ENCODE measurements at places on chromosomes 16 and 17. TPM values are rescaled to one million over a fixed set of nuclear protein-coding genes. Genes with fewer than 3 reads are reported as not detected.

DNA sequence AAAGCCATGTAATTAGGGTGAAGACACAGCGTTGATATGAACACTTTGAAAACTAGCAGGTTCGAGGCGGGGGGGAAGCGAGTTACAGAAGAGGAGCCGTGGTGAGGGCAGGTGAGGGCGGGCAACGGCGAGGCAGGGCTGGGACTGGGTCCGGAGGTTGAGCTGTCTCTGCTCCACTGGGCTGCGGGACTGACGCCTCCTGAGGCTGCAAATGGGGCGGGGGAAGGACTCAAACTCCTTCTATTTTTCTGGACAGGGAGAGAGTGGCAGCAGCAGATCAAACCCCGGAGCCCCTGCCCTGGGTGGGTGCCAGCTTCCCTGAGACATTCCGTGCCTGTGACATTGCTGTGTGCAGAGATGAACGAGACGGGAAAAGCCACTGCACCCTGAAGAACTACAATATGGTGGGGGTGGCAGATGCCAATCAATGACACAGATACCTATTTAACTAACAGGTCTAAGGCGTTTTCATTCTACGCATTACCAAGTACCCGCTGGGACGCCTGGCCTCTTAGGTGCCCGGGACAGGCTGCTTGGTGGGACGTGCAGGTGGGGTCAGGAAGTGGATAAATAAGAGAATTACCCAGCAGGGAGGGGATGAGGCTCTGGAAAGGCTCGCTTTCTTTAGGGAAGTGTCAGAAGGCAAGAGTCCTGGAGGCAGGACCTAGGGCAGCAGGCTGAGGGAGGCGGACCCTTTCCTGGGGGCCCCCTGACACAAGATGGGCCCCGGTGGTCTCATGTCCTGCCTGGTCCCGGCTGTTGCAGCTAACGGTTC, 30.4 kb downstream of the RPH3AL start:
- H3K27me3 ChIP-seq, result no peaks in the 10 kb centered on the region
- H3K27ac ChIP-seq, result no peak overlapping the region
- DNase-seq, result no peak

DNA sequence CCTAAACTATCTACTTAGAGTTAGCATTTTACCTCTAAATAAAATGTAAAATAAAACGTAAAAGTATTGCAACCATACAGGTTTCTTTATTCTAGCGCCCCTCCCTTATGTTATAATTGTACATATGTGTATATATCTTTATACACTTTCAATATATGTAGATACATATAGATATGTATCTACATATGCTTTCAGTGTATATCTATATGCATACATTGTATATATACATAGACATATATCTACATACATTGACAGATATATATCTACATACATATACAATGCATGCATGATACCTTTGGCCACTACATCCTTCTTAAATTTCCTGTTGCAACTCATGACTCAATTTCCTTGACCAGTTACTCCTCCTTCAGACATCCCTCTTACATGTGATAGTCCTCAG, 16.7 kb downstream of the BPTF start:
- no peaks in the 10 kb centered on the region for H3K27me3 ChIP-seq
- H3K27ac ChIP-seq, result no peak overlapping the region
- H3K4me3 ChIP-seq, result no peak overlapping the region
- no peaks in the 10 kb centered on the region for H3K36me3 ChIP-seq

DNA sequence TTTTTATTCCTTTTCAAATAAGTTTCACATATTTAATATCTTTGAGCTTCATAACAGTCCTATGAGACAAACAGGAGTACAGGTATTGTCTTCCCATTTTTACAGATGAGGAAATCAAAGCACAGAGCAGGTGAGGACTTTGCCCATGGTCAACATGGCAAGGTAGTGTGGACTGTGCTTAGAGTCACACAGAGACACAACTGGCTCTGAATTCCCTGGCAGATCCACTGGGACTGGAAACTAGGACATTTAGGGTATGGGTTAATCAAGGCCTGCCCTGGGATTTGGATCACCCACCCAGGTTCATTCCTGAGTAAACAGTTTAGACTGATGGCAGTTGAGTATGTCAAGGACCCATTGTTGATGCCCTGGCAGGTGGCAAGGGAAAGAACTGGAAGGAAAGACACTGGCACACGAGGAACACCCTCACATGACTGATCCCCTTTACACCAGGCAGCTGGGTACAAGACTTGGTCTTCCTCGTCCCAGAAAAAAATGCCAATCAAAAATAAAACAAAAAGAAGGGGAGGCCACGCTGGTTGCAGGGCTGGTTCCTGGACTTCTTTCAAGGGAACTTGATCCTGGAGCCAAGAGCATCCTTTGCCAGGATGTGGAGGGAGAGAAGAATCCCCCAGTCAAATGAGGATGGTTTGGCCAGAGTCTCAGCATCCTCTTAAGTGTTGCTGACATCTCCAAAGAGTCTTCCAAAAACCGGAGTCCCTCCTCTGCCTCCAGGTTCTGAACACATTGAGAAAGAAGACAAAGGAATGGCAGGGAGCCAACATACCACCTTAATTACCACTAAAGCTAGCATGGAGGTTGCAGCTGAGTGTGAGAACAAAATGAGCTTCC, 34.9 kb downstream of the CHD9 start:
- no peak for DNase-seq
- H3K4me3 ChIP-seq, result peak overlapping the region; percentile 87
- no peaks in the 10 kb centered on the region for H3K27me3 ChIP-seq

DNA sequence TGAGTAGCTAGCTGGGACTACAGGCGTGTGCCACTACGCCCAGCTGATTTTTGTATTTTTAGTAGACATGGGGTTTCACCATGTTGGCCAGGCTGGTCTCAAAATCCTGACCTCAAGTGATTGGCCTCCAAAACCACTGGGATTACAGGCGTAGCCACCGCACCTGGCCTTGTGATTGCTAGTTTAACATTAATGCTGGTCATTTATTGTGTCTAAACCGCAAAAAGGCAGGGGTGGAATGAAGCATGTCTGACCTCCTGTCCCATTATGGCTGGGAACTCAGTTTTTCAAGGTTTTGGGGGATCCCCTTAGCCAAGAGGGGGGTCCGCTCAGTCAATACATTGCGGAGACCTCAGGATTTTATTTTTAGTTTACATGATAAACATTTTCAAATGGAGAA, 10.7 kb upstream of the CNGB1 start:
- H3K4me3 ChIP-seq, result no peak overlapping the region
- no peak for DNase-seq
- no peaks in the 10 kb centered on the region for H3K36me3 ChIP-seq
- no peak overlapping the region for H3K27ac ChIP-seq
- peaks cover 25% of the 10 kb centered on the region for H3K27me3 ChIP-seq

GRCh38 chr17:37488009-37488604, 1.6 kb upstream of the DUSP14 start:
- no peak overlapping the region for H3K27ac ChIP-seq
- no peaks in the 10 kb centered on the region for H3K36me3 ChIP-seq
- no peaks in the 10 kb centered on the region for H3K27me3 ChIP-seq

GRCh38 chr17:14815079-14815478, 450.0 kb downstream of the PMP22 start:
- no peaks in the 10 kb centered on the region for H3K36me3 ChIP-seq
- H3K27me3 ChIP-seq, result peaks cover 25% of the 10 kb centered on the region
- no peak overlapping the region for H3K27ac ChIP-seq
- no peak for DNase-seq
- H3K4me1 ChIP-seq, result no peaks in the 10 kb centered on the region
- H3K4me3 ChIP-seq, result no peak overlapping the region

Gene FN3K
- polyA plus RNA-seq, result not detected

DNA sequence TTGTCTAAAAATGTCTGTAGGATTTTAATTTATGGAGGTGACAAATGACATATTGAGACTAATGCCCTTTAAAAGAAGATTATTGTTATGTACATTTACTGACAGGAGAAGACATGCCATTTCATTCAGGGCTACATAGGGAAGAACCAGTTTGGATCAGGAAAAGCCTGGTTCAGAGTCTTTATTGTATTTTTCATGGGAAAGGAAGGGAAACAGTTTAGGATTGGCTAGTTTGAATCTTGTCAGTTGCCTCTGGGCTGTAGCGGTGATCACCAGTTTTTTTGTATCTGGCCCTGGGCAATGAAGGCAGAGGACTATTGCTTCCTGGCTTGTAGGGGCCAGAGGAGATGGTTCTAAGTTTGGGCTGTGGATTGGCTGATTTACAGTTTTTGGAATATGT, 31.8 kb downstream of the NSRP1 start:
- no peak overlapping the region for H3K27ac ChIP-seq
- no peak for DNase-seq
- H3K4me3 ChIP-seq, result no peak overlapping the region
- peaks cover 16% of the 10 kb centered on the region for H3K36me3 ChIP-seq
- peaks cover 22% of the 10 kb centered on the region for H3K4me1 ChIP-seq

Gene TP53TG3D
- polyA plus RNA-seq, result 1.1 TPM

Gene ABCA10
- polyA plus RNA-seq, result not detected

- peak overlapping the region; percentile 99 for H3K27ac ChIP-seq
- H3K36me3 ChIP-seq, result peaks cover 35% of the 10 kb centered on the region
- no peaks in the 10 kb centered on the region for H3K27me3 ChIP-seq
- peaks cover 46% of the 10 kb centered on the region for H3K4me1 ChIP-seq
- no peak for DNase-seq
- H3K4me3 ChIP-seq, result no peak overlapping the region
Measured at GRCh38 chr16:27445502-27446175, 43.7 kb downstream of the IL21R start.

GRCh38 chr16:2095315-2095853, 40.3 kb downstream of the PKD1 start:
- no peaks in the 10 kb centered on the region for H3K36me3 ChIP-seq
- H3K27ac ChIP-seq, result no peak overlapping the region
- DNase-seq, result no peak
- no peaks in the 10 kb centered on the region for H3K27me3 ChIP-seq
- H3K4me3 ChIP-seq, result no peak overlapping the region

- no peak overlapping the region for H3K4me3 ChIP-seq
- no peak overlapping the region for H3K27ac ChIP-seq
- peaks cover under 1% of the 10 kb centered on the region for H3K27me3 ChIP-seq
- no peaks in the 10 kb centered on the region for H3K4me1 ChIP-seq
Measured at GRCh38 chr16:80150978-80151721, 389.6 kb upstream of the DYNLRB2 start.

Gene CD79B
- polyA plus RNA-seq, result 2,851 TPM

Gene NPIPA5
- 1.0 TPM for polyA plus RNA-seq

DNA sequence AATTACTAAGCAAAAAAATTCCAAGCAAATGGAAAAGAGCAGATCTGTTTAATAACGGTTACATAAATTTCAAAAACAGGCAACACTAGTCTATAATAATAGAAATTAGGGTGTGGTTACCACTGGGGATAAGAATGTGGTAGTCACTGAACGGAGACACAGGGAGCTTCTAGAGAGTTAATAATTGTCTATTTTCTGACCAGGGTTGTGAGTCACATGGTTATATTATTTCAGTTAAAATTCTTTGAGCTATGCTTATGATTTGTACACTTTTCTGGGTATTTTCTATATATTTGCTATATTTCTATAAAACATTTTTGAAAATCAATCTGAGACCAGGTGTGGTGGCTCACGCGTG, 433.9 kb upstream of the MAF start:
- H3K36me3 ChIP-seq, result no peaks in the 10 kb centered on the region
- DNase-seq, result no peak
- peaks cover under 1% of the 10 kb centered on the region for H3K27me3 ChIP-seq
- no peaks in the 10 kb centered on the region for H3K4me1 ChIP-seq

DNA sequence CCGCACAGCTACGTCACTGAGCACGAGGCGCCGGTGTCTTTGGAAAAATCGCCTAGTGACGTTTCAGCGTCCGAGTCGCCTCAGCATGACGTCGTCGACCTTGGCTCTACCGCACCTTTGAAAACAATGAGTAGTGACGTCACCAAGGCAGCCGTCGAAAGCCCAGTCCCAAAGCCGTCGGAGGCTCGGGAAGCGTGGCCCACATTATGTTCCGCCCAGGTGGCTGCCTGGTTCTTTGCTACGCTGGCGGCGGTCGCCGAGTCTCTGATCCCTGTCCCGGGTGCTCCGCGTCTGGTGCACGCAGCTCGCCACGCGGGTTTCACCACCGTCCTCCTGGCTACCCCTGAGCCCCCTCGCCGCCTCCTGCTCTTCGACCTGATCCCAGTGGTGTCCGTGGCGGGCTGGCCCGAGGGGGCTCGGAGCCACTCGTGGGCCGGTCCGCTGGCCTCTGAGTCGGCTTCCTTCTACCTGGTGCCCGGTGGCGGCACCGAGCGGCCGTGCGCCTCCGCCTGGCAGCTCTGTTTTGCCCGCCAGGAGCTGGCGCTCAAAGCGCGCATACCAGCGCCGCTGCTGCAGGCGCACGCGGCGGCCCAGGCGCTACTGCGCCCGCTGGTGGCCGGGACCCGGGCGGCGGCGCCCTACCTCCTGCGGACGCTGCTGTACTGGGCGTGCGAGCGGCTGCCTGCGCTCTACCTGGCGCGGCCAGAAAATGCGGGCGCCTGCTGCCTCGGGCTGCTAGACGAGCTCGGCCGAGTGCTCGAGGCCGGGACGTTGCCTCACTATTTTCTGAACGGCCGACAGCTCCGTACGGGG, 1.5 kb downstream of the TMEM102 start:
- H3K36me3 ChIP-seq, result peaks cover 23% of the 10 kb centered on the region
- H3K27ac ChIP-seq, result peak overlapping the region; percentile 95
- DNase-seq, result peak; percentile 77
- H3K4me1 ChIP-seq, result peaks cover 55% of the 10 kb centered on the region

Gene SYT17
- polyA plus RNA-seq, result 23.6 TPM

DNA sequence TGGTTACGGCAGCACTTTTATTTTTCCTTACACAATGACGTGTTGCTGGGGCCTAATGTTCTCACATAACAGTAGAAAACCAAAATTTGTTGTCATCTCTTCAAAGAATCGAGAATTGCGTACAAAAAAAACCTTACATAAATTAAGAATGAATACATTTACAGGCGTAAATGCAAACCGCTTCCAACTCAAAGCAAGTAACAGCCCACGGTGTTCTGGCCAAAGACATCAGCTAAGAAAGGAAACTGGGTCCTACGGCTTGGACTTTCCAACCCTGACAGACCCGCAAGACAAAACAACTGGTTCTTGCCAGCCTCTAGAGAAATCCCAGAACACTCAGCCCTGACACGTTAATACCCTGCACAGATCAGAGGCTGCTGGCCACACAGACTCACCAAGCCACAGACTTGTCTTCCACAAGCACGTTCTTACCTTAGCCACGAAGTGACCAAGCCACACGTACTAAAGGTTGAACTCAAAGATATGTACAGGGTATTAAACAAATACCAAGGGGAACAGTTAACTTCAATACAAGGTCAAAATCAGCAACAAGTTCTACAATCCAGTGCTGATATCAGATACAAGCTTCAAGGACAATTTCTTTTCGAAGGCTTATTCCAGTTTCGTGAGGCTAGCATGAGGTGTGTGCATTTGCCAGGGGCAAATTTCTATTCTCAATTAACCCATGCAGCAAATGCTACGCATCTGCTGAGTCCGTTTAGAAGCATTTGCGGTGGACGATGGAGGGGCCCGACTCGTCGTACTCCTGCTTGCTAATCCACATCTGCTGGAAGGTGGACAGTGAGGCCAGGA, 2.4 kb downstream of the ACTG1 start:
- DNase-seq, result no peak
- peak overlapping the region; percentile 98 for H3K27ac ChIP-seq
- H3K4me3 ChIP-seq, result peak overlapping the region; percentile 99
- H3K4me1 ChIP-seq, result peaks cover 42% of the 10 kb centered on the region

- no peak overlapping the region for H3K4me3 ChIP-seq
- peaks cover 8% of the 10 kb centered on the region for H3K27me3 ChIP-seq
- peak overlapping the region; percentile 67 for H3K27ac ChIP-seq
- no peaks in the 10 kb centered on the region for H3K36me3 ChIP-seq
Measured at GRCh38 chr17:4444782-4445473, 11.2 kb downstream of the SPNS3 start.

Gene CCL16
- polyA plus RNA-seq, result not detected

Gene TPSD1
- polyA plus RNA-seq, result not detected

GRCh38 chr16:1338119-1338730, 4.8 kb downstream of the BAIAP3 start:
- no peaks in the 10 kb centered on the region for H3K36me3 ChIP-seq
- DNase-seq, result no peak
- no peak overlapping the region for H3K27ac ChIP-seq
- peaks cover 15% of the 10 kb centered on the region for H3K27me3 ChIP-seq

Gene PPM1E
- not detected for polyA plus RNA-seq
